Activated CD8-positive, alpha-beta memory T cell treated with anti-CD3 and anti-CD28 coated beads, Interleukin-2, amount 10 ng/mL, durations not matched to agents 7 days and 5 days (primary cell): ENCODE measurements at places on chromosomes 1 and 21. TPM values are rescaled to one million over a fixed set of nuclear protein-coding genes. Genes with fewer than 3 reads are reported as not detected.
A peak's percentile ranks its signal among the peaks of the same experiment; 100 is the strongest.

Gene CYP4X1
- not detected for total RNA-seq

DNA sequence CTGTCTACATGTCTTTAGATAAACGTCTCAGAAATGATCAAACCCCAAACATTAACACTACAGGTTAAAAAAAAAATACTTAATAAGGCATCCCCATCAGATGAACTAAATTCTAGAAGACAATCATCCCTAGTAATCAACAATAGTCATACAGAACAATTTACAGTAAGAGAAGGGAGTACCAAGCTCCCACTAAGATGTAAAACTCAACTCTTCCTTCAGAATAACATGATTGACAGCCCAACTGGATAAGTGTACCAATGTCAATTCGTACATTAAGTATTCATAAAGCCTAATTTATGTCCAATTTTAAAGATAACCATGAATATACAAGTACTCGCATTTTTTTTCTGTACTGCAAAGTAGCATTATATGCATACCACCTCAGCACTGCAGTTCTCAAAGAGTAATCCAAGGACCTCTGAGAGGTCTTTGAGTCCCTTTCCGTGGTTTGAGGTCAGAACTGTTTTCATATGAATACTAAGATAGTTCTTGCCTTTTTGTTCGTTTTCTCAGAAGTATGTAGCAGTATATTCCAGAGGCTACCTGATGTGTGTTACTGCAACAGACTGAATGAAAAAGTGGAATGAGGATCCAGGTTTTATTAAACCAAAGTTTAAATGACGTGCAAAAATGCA, 6.6 kb downstream of the SCAF4 start:
- no peaks in the 10 kb centered on the region for H3K27me3 ChIP-seq
- no peak overlapping the region for H3K4me3 ChIP-seq
- peaks cover 32% of the 10 kb centered on the region for H3K4me1 ChIP-seq
- DNase-seq: no peak

DNA sequence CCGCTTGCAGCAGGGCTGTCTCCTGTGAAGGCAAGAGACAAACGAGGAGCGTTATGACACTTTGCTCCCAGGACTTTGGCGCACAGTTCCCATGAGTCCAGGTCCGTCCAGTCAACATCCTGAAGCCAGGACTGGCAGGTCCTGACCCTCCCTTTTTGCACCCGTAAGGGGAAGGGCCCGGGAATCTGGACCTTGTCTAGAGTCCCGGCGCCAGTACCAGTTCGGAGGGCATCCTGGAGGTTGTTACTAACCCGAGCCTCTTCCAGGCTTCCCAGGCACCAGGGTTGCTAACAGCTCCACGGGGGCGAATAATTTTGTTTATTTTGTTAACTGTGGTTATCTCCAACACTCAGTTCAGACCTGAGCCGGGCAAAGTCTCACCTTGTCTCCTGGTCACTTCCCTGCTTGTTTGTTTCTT, 682 bp upstream of the RWDD3 start:
- peaks cover 19% of the 10 kb centered on the region for H3K36me3 ChIP-seq
- peak overlapping the region; percentile 85 for H3K4me3 ChIP-seq
- H3K4me1 ChIP-seq: peaks cover 30% of the 10 kb centered on the region
- peaks cover 24% of the 10 kb centered on the region for H3K27me3 ChIP-seq
- no peak for DNase-seq

DNA sequence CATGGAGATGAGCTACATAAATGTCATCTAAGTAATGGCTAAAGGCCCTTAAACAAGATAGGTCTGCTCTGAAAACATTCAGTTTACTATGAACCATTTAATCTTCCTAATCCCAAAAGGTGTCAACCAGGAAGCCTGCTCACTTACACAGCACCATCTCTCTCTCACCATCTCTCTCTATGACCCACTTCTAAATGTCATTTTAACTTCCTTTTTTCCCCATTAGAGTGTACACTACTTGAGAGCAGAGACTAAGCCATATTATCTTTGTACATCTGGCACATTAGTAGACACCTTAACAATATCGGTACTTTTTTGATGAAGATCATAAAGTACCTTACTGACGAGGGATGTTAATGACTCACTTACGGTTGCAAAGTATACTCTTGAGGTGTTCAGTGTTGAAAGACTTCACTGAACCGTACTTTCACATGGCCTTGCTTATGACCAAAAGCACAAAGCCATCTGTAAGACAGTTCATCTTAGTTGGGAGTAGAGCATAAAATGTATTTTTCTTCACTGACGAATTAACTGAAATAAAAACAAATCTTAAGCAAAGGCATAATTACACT, 25.4 kb downstream of the FBXO42 start:
- H3K27ac ChIP-seq: no peak overlapping the region
- H3K4me3 ChIP-seq: no peak overlapping the region
- DNase-seq: no peak
- no peaks in the 10 kb centered on the region for H3K4me1 ChIP-seq

DNA sequence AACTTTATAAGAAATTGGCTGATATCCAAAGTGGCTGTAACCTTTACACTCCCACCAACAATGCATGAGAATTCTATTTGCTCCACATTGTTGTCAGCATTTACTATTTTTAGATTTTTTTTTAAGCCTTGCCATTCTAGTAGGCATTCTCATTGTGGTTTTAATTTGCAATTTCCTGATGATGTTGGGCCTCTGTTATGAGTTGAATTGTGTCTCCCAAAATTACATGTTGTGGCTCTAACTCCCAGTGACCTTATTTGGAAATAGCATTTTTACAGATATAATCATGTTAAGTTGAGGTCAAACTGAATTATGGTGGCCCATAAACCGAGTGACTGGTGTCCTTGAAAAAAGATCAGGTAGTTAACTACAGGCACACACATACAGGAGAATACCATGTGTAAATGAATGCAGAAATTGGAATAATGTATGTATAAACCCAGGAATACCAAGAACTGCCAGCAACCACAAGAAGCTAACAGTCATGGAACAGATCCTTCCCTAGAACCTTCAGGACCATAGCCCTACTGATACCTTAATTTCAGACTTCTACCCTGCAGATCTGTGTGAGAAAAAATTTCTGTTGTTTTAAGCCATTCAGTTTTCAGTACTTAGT, 348.8 kb upstream of the DAB1 start:
- DNase-seq: no peak
- H3K27me3 ChIP-seq: no peaks in the 10 kb centered on the region
- H3K27ac ChIP-seq: no peak overlapping the region
- no peak overlapping the region for H3K4me3 ChIP-seq
- no peaks in the 10 kb centered on the region for H3K4me1 ChIP-seq
- no peaks in the 10 kb centered on the region for H3K36me3 ChIP-seq

DNA sequence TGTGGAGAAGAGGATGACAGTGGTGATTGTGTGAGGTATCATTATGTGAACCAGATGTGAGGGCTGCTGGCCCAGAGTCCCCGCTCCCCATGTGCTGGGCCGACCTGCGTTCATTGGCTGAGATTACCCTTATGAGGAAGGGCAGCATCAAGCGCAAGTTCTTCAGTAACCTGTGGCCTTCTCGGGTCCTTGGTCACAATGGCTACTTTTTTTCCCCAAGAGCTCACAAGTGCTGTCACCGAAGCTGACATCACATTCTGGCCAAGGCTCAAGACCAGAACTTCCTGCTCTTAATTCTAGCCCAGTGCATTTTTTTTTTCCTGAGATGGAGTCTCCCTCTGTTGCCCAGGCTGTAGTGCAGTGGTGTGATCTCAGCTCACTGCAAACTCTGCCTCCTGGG, 262.9 kb downstream of the RHOU start:
- peaks cover 14% of the 10 kb centered on the region for H3K27me3 ChIP-seq
- no peak overlapping the region for H3K4me3 ChIP-seq
- no peak overlapping the region for H3K27ac ChIP-seq

GRCh38 chr1:233333086-233333485, 5.6 kb downstream of the MAP3K21 start:
- no peak for DNase-seq
- peaks cover 1% of the 10 kb centered on the region for H3K36me3 ChIP-seq
- H3K27me3 ChIP-seq: peaks cover 23% of the 10 kb centered on the region
- H3K27ac ChIP-seq: no peak overlapping the region
- peaks cover 8% of the 10 kb centered on the region for H3K4me1 ChIP-seq
- no peak overlapping the region for H3K4me3 ChIP-seq

Gene TCP10L
- total RNA-seq: not detected

DNA sequence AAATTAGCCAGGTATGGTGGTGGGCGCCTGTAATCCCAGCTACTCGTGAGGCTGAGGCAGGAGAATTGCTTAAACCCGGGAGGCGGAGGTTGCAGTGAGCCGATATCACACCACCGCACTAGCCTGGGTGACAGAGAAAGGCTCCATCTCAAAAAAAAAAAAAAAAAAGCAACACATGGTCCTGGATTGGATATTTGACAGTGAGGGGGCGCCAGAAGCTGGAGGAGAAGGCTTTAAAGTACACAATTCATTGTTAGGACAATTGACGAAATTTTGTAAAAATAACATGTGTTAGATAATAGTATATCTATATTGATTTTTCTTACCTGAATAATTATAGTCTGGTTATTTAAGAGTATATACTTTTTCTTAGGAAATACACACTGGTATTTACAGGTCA, 50.2 kb upstream of the USP25 start:
- peaks cover 12% of the 10 kb centered on the region for H3K4me1 ChIP-seq
- H3K27me3 ChIP-seq: no peaks in the 10 kb centered on the region
- H3K4me3 ChIP-seq: no peak overlapping the region
- DNase-seq: no peak
- H3K27ac ChIP-seq: no peak overlapping the region
- no peaks in the 10 kb centered on the region for H3K36me3 ChIP-seq

GRCh38 chr1:182829285-182829932, 9.7 kb upstream of the DHX9 start:
- no peak for DNase-seq
- no peak overlapping the region for H3K4me3 ChIP-seq
- no peak overlapping the region for H3K27ac ChIP-seq
- no peaks in the 10 kb centered on the region for H3K36me3 ChIP-seq
- peaks cover 3% of the 10 kb centered on the region for H3K4me1 ChIP-seq

Gene EDARADD
- total RNA-seq: 3.7 TPM

DNA sequence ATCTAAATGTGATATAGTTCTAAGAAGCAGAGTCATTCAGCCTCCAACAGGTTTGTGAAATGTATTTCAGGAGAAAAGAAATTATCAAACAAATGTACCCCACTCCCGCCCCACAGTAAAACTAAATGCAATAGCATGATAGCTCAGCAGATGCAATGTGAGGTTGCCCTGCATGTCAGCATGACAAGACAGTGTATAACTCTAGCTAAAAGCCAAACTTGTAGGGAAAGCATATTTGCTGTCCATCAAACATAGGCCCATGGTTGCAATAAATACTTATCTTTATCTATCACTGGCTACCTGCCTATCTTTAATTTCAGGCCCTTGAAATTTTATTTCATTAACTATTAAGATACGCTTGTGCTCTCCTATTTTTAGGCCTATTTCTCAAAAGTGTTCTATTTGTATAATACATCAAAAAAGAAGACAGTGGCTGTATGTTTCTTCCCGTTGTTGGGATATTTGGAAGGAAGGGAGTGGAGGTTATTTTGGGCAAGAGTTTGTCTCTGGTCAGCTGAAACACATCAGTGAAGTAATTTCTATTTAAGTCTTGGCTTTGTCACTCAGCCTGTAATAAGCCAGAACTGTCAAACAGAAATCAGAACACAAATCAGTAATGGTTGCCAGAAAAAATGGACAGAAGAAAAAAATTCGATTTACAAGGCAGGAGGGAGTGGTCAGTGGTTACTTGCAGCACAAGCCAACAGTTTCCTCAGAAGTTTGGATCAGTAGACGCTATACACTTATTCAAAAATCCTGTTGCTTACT, 307.4 kb upstream of the ADGRL2 start:
- DNase-seq: no peak
- H3K27ac ChIP-seq: no peak overlapping the region
- H3K4me1 ChIP-seq: no peaks in the 10 kb centered on the region
- H3K27me3 ChIP-seq: no peaks in the 10 kb centered on the region

Gene MIXL1
- not detected for total RNA-seq

Gene C4BPB
- total RNA-seq: 0.91 TPM

DNA sequence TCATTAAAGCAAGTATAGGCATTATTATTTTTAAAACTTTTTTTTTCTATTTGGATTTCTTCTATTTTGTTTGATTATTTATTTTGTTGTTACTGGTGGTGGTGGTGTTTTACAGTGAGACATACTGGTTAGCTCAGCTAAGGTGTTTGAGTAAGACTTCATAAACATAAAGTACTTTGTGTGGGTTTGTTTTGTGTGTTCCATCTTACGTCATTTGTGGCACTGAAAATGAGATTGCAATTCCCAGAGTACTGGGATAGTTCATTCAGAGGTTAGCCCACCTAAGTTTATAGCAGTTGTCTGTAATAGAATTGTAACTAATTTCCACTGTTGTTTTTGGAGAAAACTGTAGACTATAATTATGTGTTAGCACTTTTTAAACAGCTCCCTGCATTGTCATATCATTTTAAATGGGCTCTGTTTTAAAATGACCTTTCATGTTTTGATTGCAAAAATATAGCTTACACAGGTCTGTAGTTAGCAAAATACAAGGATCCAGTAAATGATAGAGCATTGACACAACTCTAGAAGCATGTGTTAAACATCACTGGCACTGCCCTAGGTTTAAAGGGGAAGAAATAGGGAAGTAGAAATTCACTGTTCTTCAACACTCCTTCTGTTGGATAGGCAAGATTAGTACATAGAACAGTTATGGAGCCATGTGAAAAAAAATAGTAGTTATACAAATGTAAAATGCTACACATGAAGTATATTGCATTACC, 171.7 kb downstream of the NFIA start:
- peaks cover 2% of the 10 kb centered on the region for H3K36me3 ChIP-seq
- H3K4me1 ChIP-seq: peaks cover 27% of the 10 kb centered on the region
- no peak for DNase-seq
- no peak overlapping the region for H3K27ac ChIP-seq
- no peaks in the 10 kb centered on the region for H3K27me3 ChIP-seq
- no peak overlapping the region for H3K4me3 ChIP-seq

GRCh38 chr21:14388282-14388681, 5.3 kb upstream of the HSPA13 start:
- no peak for DNase-seq
- peaks cover 10% of the 10 kb centered on the region for H3K4me1 ChIP-seq
- no peak overlapping the region for H3K4me3 ChIP-seq
- no peak overlapping the region for H3K27ac ChIP-seq

GRCh38 chr21:38913893-38914527, 108.3 kb downstream of the ETS2 start:
- H3K27ac ChIP-seq: no peak overlapping the region
- DNase-seq: no peak
- no peaks in the 10 kb centered on the region for H3K4me1 ChIP-seq
- peaks cover 14% of the 10 kb centered on the region for H3K27me3 ChIP-seq
- no peak overlapping the region for H3K4me3 ChIP-seq

DNA sequence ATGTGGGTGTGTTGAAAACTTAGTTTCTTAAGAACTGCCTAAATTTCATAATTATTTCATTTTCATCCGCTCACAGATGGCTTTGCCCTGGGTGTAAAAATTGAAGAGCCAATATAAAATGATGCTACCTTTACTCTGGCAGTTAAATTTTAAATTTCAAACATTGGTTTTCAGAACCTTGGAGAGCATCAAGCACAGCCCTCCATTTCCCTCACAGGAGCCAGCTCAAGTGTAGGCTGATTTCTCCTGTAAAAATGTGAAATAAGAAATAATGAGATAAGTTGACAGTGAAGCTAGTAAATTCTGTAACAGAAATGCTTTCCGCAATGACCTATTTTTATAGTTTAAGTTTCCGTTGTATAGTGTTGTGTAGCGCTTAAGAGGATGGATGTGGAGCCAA, 53.9 kb upstream of the AKT3 start:
- no peak overlapping the region for H3K27ac ChIP-seq
- H3K36me3 ChIP-seq: no peaks in the 10 kb centered on the region
- no peak for DNase-seq
- H3K4me1 ChIP-seq: no peaks in the 10 kb centered on the region
- peaks cover 24% of the 10 kb centered on the region for H3K27me3 ChIP-seq

Gene CR1
- total RNA-seq: 0.18 TPM

GRCh38 chr1:115980998-115981993, 5.0 kb downstream of the SLC22A15 start:
- H3K4me1 ChIP-seq: peaks cover 10% of the 10 kb centered on the region
- no peaks in the 10 kb centered on the region for H3K36me3 ChIP-seq
- H3K27me3 ChIP-seq: peaks cover 17% of the 10 kb centered on the region
- DNase-seq: no peak
- no peak overlapping the region for H3K27ac ChIP-seq
